NCI-H2227 treated with DMSO at 0.1 percent for 48 hours (cell line): ENCODE measurements at places on chromosomes 16 and 17.

- DNase-seq: no peak
Measured at GRCh38 chr17:81404558-81405165, 9.4 kb downstream of the BAHCC1 start.

DNA sequence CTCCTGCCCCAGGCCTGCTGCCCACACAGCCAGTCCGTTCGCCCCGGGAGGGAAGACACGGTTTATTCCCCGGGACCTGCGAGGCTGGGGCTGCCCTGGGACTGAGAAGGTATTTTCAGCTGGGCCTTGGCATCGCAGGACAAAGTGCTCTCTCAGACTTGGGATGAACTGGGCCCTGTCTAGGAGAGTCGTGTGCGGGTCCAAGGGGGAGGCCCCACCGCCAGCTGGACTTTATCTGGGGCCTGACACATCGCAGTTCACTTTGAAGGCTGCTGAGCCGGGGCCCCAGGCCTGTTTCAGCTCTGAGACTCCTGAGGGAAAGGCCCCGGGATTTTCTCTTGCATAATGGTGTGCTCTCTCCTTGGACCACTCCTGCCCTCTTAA, 6.8 kb downstream of the CRISPLD2 start:
- DNase-seq: no peak

- no peak for DNase-seq
Measured at GRCh38 chr17:32896647-32897258, 19.8 kb upstream of the MYO1D start.

DNA sequence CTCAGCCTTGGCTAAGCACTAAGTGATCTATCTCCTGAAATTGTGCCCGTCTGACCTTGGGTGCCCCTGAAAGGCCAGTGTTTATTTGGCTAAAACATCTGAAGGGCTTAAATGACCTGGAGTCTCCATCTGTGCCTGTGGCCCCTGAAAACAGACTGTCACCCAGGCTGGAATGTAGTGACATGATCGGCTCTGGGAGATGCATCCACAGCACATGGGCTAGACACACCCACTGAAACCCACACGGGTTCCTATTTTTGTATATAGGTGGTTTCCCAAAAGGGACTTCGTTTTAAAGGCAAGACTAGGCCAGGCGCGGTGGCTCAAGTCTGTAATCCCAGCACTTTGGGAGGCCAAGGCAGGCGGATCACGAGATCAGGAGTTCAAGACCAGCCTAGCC, 13.5 kb downstream of the CEP295NL start:
- DNase-seq: no peak

DNA sequence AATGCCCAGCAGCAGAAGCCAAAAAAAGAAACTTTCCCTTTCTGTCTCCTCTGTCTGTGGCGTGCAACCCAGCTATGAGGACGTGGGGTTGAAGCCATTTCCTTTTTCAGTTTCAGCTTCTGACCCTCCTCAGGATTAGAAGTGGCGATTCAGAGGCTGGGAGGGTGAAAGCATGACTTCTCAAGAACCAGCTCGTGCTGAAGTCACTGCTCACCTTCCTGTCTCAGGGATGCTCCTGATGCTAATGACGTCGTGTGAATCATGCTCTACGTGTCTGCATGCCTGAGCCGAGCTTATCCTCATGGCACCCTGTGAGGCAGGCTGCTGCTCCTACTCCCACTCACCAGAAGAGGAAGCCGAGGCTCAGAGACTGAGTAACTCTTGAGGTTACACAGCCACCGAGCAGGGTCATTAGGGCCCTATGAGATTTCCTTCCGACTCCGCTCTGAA, 5.7 kb upstream of the LPO start:
- DNase-seq: no peak

GRCh38 chr17:47287068-47287467, 33.4 kb downstream of the ITGB3 start:
- no peak for DNase-seq

- no peak for DNase-seq
Measured at GRCh38 chr17:15462976-15463772, 4.2 kb downstream of the CDRT4 start.
